Activated naive CD8-positive, alpha-beta T cell treated with anti-CD3 and anti-CD28 coated beads, Interleukin-2, amount 50 U/mL, for 16 hours (primary cell): ENCODE measurements at places on chromosomes 3 and 15.

GRCh38 chr15:80308002-80308401 is 56.0 kb upstream of the CTXND1 start:
- DNase-seq: no peak

- DNase-seq: no peak
These were observed 31.8 kb downstream of the RAB6B start for GRCh38 chr3:133863911-133864310.

DNA sequence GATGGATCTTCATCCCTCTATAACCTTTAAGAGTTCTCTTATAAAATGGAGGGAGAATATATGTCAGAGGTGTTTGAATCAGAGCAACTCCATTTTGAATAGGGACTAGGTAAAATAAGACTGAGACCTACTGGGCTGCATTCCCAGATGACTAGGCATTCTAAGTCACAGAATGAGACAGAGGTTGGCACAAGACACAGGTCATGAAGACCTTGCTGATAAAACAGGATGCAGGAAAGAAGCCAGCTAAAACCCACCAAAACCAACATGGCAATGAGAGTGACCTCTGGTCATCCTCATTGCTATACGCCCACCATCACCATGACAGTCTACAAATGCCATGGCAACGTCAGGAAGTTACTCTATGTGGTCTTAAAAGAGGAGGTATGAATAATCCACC is 211.0 kb downstream of the GBE1 start:
- no peak for DNase-seq

DNA sequence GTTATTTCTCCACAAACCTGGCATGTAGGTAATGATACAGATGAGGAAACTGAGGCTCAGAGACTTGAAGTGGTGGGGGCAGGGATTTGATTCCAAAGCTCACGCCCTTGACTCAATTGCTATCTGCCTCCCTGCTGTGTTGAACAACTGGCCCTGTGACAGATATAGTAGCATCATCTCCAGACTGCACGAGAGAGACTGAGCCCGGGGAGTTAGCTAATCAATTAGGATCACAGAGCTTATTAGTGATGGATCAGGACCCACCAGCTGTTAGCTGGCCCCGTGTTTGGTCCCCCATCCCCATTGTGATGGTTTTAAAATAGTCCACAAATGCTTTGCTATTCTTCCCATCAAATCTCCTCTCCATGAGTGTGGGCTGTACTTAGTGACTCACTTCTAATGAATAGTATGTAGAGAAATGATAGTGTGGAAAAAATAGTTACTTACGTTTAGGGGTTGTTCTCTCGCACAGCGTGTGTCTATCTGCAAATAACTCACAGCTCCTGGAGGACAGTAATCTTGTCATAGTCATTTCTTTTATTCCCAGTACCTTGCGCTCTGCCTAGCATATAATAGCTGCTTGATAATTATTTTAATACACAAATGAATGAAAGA is 74.4 kb upstream of the KLF13 start:
- DNase-seq: no peak

DNA sequence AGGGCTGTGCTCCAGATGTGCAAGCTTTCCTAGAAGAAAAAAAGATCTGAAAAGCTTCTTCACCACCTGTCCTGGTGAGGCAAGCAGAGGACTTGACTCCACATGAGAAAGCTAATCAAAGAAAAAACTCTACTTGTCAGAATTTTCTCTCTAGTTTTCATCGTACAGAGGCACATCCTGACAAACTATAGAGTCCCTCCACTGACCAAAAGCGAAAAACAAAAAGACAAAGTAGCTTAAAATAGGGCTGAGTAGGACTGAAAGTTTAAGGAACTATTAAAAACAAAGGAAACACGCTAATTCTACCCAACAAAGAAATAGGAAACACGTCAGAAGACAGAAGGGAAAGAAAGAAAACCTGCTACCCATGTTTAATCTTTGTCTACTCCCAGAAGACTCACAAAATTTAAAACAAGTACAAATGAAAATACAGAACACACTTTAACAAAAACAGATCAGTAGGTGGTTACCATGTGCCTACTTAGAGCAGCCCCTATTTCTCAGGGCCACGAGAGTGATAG is 26.5 kb downstream of the NANOGP8 start:
- no peak for DNase-seq

GRCh38 chr15:72112805-72113204 is 5.1 kb downstream of the MYO9A start:
- no peak for DNase-seq

DNA sequence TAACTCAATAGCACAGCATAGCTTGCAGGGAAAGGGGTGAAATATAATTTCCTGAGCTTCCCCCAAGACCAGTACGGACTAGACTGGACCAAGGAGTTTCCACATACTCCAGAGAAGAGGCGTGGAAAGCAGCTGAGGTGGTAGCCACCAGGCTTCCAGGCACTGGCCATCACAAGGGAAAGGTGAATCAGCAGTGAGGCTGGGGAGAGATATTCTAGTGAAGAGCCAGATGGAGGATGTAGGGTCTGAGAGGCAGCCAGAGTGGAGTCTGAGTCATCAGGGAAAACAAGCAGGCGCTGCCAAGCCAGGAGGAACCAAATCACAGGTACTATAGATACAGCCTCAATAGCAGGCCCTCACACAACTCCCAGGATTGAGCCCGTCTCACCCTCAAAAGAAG is 9.6 kb upstream of the RASA2 start:
- DNase-seq: no peak

DNA sequence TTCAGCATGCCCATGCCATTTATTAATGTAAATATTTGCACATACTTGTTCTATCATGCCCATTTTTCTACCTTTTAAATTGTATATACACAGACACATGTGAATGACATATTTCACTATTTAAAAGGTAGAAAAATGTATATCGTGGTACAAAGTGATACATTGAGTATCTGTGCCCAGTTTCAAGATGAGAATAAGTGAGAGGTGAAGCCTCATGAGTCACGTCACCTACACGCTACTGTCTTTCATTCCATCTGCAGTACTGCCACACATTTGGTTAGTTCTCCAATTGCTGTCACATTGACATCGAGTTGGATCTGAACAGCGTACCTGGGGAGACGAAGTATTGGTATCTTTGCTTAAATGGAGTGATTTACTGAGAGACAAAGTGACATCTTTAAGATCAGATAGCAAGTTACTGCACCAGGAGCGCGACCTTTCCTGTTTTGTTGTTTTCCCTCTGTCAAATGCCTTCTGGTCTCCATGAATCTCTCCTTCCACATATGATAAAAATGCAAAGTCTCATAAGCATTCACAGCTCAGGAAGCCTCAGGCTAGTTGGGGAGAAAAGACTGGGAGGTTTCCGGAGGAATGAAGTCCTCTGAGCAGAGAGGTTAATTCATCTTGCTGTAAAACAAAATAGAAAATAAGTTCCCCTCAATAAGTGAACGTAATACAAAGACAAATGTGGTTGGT is 12.0 kb downstream of the GREM1 start:
- DNase-seq: no peak

DNA sequence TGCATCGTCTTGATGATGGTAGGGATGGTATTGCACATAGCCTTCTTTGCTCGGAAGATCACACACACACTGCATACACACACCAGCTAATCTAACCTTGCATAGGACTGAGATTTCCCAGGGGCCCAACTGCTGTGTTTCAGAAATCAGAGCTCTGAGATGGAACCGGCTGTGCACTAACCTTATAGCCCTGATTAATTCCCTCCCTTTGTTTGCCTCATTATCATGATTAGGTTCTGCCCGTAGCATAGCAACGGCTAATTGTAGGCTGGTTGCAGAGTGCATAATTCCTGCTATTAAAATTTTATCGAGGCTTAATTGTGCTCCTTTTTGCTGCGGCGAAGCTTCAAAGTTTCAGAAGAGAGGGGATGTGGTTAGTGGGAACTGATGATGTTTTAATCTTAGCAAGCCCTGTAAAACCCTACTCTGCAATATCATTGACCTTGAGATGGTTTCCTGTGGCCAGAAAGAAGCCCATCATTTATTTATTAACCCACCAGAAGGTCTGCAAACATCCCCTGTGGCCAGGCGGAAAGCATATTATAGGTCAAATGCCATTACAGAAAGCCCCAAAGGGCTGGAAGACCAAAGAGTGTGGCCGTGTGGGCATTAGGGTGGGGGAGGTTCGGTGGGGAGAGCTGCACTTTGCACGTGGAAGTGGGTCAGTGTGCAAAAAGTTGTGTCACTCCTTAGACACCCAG is 56.2 kb upstream of the GLCE start:
- DNase-seq: no peak

DNA sequence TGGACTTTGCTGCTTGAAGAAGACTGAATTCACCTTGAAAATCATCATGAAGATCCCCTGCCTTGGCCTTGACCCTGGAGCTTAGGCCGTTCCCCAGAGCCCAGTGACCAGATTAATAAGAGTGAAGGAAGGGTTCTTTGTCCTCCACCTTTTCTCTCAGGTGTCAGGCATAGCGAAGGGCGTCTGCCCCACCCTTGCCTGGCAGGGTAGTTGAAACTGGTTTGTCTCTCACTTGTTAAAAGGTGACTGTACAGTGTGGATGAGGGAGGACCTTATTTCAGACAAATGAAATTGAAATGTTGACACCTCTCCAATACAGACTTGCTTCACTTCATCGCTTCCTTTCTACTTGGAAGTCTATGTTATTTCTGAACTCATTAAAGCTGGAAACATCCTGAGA is 223.7 kb upstream of the BHLHE40 start:
- DNase-seq: no peak

DNA sequence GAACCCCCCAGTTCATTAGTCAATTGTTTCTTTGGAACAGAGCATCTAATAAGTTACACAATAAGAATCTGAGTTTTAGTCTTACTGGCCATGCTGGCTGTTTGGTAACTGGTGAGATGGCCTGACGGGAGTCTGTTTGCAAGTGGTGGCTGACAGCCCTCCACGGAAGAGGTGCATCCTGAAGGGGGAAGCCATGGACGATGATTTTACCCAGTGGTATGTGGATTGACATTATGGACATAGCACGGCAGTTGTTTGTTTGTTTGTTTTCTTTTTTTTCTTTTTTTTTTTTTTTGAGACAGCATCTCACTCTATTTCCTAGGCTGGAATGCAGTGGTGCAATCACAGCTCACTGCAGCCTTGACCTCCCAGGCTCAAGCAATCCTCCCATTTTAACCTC is 156.0 kb downstream of the RPLP1 start:
- DNase-seq: no peak

DNA sequence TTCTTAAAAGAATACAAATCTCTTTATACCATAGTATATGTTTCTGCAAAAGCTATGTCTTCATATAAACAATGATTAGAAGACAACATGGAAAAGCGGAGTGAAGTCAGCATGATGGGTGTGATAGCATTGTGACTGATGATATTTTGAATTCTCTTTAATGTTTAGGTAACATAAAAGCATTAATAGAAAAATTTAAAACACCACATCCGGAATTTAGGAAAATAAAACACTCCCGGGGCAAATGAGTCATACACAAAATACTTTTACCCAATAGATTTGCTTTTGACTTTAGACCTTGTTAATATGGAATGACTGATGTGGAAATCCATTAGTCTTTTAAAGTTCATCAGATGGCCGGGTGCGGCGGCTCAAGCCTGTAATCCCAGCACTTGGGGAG is 134.7 kb downstream of the P3H2 start:
- DNase-seq: no peak
